Muscle of arm (tissue), 14 donors: ENCODE measurements at places on chromosomes 11 and 22. TPM values are rescaled to one million over a fixed set of nuclear protein-coding genes. Genes with fewer than 3 reads are reported as not detected.

BARX2 gene
- 0.62 TPM for polyA plus RNA-seq

SMIM35 gene
- polyA plus RNA-seq = 0.34 TPM

TPH1 gene
- 0.58 TPM for polyA plus RNA-seq

TECTA gene
- polyA plus RNA-seq = 1.5 TPM

BBS1 gene
- polyA plus RNA-seq = 34.2 TPM

XKR3 gene
- polyA plus RNA-seq = not detected

CDC42EP1 gene
- polyA plus RNA-seq = 37.1 TPM

TMEM138 gene
- 27.0 TPM for polyA plus RNA-seq

C11orf87 gene
- not detected for polyA plus RNA-seq

BLID gene
- not detected for polyA plus RNA-seq

OR2AG1 gene
- not detected for polyA plus RNA-seq

LRRC56 gene
- 4.1 TPM for polyA plus RNA-seq

F2 gene
- polyA plus RNA-seq = not detected

OR51B5 gene
- 0.25 TPM for polyA plus RNA-seq

USH1C gene
- polyA plus RNA-seq = 0.25 TPM

PLXNB2 gene
- 73.6 TPM for polyA plus RNA-seq

OR52A1 gene
- polyA plus RNA-seq = not detected

CCT8L2 gene
- not detected for polyA plus RNA-seq

TPBGL gene
- polyA plus RNA-seq = 0.20 TPM

KRTAP5-11 gene
- polyA plus RNA-seq = not detected

C11orf52 gene
- polyA plus RNA-seq = 0.88 TPM
